ENCODE measurements at places on chromosomes 12 and 14.

- no peak for DNase-seq
Measured at GRCh38 chr14:75299059-75299458, 20.4 kb downstream of the FOS start.

- peak; percentile 68 for DNase-seq
Measured at GRCh38 chr12:130916241-130916911, 37.3 kb upstream of the ADGRD1 start.

DNA sequence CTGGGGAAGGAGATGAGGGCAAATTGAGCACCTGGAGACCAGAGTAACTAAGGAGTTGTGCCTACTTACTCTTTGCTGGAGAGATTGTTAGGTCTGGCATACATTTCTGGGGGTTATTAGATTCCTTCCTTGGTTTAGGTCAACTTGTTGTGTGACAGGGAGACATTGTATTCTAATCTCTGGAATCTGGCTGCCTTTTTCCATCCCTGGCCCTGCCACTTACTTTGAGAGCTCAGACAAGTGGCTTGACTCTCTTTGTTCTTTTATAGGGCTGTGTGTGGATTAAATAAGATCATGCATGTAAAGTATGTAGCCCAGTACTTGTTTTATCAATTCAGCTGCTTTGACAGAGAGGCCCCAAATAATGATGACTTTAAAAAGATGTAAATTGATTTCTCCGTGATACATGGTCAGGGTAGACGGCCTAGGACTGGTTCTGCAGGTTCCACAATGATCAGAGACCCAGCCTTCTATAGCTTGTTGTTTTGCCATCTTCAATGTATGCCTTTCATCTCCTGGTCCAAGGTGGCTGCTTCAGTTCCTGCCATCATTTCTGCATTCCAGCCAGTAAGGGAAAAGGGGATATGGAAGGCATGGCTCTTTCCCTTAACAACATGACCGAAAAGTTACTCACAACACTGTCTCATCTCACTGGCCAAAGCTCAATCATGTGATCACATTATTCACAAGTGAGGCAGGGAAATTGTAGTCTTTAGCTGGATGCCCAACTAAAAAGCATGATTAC, 72.6 kb downstream of the CHST11 start:
- DNase-seq: no peak

GRCh38 chr14:76024211-76024907, 38.8 kb downstream of the IFT43 start:
- no peak for DNase-seq

GRCh38 chr12:47822863-47823262, 3.2 kb upstream of the HDAC7 start:
- no peak for DNase-seq

GRCh38 chr14:77848031-77848430, 48.1 kb downstream of the ADCK1 start:
- DNase-seq: no peak

GRCh38 chr14:92750994-92751400, 2.6 kb upstream of the LGMN start:
- DNase-seq: no peak

Data from NCI-H526 treated with DMSO at 0.1 percent for 48 hours (cell line).